ENCODE measurements at places on chromosomes 3 and 15.
A peak's percentile ranks its signal among the peaks of the same experiment; 100 is the strongest.

- no peak for DNase-seq
Measured at GRCh38 chr15:62781081-62781497, 261.5 kb upstream of the TPM1 start.

DNA sequence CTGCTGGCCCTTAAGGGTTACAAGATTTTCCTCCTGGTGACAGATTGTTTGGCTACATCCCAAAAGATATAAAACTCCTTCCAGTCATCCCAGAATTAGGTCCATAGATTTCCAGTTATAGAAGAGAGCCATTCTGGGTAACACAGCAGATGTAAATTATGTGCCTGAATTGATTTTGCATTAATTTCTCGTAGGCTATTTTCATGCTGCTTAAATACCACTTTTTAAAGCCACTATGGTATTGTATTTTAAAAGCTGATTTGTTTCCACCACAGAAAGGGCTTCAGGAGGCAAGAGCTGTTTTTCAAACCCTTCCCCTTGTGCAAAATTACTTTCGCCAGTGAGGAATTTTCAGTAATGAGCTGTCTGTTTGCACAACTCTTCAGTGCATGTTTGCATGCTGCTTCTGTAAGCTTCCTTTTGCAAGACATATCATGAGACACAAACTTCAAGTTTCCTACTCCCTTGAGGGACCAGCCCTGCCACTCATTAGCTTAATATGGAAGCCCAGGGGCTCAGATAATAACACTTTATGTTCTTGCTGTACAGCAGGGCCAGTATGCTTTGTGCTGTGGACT, 105.4 kb upstream of the TNIK start:
- DNase-seq = no peak

GRCh38 chr15:83746231-83746630, 92.3 kb downstream of the ADAMTSL3 start:
- DNase-seq = no peak

- peak; percentile 36 for DNase-seq
Measured at GRCh38 chr15:80070840-80071239, 11.4 kb downstream of the ZFAND6 start.

DNA sequence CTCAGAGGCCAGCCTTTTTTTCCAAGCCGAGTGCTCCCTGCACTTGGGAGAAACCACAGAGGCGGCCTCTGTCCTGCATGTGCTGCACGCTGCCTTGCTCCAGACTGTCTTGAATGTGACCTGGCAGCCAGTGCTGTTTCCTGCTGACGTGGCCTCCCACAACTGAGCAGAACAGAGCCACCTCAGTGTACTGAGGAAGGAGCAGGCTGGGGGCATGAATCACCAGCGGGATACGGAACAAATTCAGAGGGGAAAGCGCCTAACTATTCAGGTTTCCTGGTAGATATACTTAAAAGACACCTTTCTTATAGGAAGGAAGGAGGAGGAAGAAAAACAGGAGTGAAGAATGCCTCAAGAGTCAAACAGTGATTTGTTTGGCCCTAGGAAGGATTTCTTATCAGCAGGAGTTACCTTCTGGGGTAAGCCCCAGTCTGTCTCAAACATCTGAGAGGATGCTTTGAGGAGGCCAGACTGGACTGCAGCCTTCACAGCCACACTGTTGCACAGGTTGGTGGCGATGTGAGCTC, 114.0 kb downstream of the FNDC3B start:
- DNase-seq = peak; percentile 55

GRCh38 chr3:119235151-119235550, 5.5 kb downstream of the B4GALT4 start:
- no peak for DNase-seq

DNA sequence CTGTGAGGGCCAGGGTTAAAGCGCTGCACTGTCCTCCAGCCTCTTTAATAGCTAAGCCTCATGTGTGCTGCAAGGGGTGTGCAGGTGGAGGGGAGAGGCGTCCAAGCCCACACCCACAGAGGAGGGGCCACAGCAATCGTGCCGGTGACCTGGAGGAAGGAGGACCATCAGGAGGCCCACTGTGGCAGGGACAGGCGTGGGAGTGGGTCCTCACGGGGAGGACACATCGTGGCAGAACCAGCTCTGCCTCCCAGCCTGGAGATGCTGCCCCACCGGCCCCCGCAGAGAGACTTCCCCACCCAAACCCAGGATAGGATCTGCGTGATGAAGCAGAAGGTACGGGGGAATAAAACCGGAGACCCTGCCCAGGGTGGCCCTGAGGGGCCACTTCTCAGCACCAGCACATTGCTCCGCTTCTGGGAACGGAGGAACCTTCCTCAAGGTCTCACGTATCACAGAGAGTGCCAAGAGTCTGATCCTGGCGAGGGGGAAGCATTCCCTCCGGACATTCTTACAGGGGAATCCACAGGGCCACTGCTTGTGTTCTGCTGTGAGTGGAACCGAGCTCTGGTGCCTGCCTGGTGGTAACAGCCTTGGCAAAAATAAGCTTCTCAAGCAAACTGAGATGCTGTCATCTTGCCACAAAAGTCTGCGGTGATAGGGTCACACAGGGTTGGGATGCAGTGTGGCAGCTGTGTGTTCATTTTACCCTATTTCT, 199.8 kb downstream of the XXYLT1 start:
- no peak for DNase-seq

DNA sequence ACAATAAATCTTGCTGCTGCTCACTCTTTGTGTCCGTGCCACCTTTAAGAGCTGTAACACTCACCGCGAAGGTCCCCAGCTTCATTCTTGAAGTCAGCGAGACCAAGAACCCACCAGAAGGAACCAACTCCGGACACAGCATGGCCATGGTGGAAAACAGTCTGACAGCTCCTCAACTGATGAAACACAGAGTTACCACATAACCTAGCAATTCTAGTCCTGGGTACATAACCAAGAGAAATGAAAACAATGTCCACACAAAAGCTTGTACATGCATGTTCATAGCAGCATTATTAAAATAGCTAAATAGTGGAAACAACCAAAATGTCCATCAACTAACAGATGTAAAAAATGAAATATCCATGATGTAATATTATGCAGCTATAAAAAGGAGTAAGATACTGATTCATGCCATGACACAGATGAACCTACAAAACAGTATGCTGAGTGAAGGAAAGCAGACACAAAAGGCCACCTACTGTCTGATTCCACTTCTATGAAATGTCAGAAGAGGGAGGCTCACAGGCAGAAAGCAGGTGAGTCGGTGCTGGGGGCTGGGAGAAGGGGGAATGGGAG, 36.8 kb downstream of the VGLL4 start:
- no peak for DNase-seq

DNA sequence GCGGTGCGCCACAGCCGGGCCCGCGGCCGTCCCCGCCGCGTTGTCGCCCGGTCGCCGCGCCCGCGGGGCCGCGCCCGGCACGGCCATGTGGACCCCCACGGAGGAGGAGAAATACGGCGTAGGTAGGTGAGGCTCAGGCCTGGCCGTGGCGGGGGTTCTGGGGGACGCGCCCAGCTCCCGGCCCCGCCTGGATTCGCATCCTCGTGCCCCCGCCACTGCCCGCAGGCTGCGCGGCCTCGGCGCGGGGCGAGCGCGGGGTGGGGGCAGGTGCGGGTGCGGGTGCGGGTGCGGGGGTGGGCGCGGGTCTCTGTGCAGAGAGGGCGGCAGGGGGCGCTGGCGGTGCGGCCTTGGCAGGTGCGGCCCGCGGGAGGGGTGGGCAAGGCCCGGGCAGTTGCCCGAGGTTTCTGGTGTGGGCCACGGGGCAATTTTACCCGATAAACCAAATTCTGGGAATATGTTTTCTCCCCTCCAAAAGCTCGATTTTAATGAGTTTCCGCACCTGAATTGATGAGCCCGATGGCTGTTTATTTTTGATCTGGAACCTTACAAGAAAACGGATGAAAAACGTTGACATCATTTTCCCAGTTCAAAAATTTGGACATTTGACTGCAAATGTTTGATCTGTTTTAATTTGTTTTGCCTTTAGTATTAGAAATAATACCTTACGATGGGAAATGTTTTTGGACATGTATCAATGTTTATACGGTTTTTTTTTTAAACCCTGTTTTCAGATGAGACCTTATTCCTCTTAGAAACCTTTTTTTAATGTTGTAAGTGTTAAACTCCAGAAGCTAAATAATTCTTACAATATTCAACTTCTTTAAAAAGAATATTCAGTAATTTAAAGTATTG, 678 bp downstream of the DOCK3 start:
- peak; percentile 77 for DNase-seq

GRCh38 chr15:51668446-51668845, 12.9 kb upstream of the SCG3 start:
- no peak for DNase-seq

GRCh38 chr3:2517500-2518172, 419.0 kb downstream of the CNTN4 start:
- DNase-seq = no peak

DNA sequence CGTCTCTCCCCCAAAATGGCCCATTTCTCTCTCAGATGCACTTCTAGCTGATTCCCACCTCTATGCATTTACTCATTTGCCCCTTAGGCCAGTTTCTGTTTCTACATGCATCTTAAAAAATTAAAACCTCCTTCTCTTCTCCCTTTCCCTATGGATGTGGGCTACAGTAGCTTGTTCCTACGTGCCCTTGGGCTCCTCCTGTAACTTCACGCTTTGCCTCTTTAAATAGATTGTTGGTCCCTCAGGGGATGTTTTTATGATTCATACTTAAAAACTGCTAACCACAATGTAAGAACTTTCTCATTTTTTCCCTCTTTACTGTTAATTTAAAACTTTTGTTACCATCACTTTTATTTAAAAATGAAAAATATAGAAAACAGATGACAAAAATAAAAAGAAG, 185.6 kb upstream of the MRPL3 start:
- DNase-seq = no peak

DNA sequence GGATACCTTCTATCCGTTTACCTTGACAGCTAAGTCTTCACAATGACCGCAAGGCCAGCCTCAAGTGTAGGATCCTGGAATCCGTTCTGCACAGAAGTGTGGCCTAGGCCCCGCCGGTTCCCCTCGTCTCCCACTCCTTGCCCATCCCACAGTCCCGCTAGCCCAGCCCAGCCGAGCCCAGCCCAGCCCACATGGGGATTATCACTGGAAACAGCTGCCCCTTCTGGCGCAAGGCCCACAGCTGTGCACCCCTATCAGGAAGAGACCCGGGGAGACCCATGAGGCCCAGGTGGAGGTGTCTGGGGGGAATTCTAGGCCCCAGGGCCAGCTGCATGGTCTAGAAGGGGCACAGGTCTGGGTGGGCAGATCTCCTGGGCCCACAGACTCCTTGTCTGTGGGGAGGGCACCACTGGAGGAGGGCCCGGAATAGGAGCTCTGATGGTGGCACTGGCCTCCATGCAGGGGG, 27.9 kb upstream of the KLF13 start:
- DNase-seq = no peak

DNA sequence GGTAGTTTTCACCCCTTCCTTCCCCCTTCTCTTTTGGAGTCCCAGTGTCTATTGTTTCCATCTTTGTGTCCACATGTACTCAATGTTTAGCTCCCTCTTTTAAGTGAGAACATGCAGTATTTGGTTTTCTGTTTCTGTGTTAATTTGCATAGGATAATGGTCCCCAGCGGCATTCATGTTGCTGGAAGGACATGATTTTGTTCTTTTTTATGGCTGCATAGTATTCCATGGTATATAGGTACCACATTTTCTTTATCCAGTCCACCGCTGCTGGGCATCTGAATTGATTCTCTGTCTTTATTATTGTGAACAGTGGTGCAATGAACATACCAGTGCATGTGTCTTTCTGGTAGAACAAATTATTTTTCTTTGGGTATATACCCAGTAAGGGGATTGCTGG, 7.7 kb upstream of the HDGFL3 start:
- no peak for DNase-seq

DNA sequence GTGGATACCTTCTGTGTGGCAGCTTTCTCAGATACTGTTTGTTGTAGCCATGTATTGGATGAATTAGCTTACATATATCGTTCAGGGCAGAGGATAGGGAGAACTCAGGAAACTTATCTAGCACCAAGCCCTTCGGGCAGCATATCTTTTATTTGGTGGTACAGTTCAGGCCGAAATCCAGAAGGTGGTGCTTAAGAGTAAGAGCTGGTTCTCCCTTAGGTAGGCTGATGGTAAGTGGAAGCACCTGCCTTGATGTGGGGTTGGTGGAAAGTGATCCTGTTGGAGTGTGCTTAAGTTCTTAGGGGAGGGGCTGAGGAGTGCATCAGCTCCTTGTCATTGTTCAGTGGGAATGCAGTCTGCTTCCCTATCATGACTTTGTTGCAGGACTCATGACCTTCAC, 187.5 kb downstream of the DOCK3 start:
- no peak for DNase-seq

DNA sequence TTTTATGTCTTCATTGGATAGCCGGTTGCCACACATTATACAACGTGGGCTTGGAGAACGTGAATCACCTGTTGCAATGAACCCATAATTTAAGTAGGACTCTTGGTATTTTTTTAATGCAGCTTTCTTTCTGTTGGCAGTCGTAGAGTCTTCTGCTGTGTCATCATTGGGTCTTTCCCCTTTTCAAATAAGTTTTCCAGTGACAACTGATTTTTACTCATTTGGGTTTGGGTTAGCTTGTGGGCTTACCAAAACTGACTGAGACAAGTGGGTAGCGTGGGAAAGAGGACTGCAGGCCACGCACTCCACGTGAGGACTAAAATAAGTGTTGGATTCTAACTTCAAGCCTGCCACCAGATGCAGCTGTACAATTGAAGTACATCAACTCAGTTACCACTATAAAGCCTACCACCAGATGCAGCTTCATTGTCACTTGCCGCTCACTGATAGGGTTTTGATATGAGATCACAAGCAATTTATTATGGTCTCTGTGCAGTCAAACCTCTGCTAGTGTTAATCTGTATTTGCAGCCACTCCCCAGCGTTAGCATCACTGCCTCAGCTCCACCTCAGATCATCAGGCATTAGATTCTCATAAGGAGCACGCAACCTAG, 6.4 kb upstream of the CAPN7 start:
- no peak for DNase-seq

- no peak for DNase-seq
Measured at GRCh38 chr3:114418107-114418506, 124.3 kb downstream of the TIGIT start.

DNA sequence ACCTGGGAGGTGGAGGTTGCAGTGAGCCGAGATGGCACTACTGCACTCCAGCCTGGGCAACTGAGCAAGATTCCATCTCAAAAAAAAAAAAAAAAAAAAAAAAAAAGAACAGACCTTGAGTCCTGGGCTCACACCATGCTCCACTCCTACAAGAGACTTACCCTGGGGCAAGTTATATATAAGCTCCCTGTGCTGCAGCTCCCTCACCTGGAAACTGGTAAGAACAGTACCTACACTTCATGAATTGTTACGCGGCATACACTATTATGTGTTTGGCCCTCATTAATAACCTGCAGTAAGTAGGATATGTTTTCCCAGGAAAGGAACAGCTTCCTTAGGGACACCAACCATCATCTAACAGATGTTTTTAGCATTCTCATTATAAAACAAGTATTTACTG, 119.6 kb downstream of the FMN1 start:
- DNase-seq = no peak

Data from globus pallidus (tissue), 1 donor.